ENCODE measurements at places on chromosomes 7 and 10. TPM values are rescaled to one million over a fixed set of nuclear protein-coding genes. Genes with fewer than 3 reads are reported as not detected.

The CRPPA gene
- 4.4 TPM for polyA plus RNA-seq

DNA sequence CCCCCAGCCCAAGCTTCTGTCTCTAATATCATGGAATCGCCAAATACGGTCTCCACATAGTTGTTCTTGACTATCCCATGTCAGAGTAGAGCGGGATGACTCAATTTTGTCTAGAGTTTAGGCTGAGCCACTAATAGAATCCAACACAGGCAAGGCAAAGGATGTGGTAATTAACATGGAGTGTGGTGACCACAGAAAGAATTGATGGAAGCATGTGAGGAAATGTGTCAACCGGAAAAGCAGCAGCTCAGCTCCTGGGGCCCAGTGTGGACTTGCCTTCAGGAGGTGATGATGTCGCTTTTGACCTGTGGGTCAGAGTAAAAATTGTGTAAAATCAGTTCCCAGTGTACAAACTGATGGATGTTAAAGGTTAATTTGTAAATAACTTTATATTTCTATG lies 139.3 kb upstream of the KLF6 start:
- DNase-seq = no peak

DNA sequence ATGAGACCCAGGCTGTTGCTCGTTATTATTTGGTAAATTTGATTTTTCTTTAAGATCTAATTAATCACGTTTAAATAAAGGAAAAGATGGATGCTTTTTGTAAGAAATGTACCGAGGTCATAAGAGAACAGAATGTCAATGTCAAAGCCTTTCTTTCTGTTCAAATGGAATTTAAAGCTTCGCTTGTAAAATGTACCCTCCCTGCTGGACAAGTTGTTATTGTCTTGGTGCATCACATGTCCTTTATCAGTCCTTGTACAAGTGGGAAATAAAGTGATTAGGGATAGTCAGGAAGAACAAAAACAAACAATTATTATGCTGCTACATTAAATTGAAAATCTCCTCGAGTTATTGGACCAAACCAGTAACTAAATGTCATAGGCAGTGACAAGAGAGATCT lies 363.2 kb downstream of the PHTF2 start:
- no peak for DNase-seq

DNA sequence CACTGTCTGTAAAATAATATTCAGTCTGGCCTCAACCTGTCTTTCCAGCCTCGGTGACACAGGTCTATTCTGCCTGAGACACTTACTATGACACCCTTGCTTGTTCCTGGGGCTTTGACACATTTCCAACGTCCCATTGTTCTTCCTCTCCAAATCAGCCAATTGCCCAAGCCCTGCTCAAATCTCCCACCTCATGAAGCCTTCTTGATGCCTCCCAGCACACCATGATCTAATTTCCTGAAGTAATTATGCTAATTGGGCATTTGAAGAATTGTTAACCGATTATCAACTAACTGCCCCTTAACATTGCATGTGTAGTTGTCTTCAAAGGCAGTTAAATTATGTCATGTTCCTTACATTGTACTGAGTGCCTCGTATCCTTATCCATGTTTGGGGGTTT lies 33.1 kb downstream of the CAV1 start:
- DNase-seq = no peak

DNA sequence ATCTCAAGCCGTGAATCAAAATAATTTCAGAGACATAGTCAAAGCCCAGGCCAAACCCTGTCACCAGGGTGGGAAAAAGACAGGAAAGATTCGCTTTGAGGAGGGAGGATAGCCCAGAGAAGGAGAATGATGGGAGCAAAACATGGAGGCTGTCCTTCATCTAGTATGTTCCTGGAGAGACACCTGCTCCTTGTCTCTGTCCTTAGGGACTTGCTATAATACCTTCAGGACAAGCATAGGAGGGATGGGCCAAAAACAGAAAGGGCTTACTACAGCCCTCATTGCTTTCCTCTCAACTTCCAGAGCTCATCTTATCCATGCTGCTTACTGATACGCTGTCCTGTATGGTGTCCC lies 593.7 kb downstream of the LRMDA start:
- no peak for DNase-seq

- no peak for DNase-seq
Observed at GRCh38 chr7:29341156-29341555, 146.6 kb downstream of the CHN2 start.

GRCh38 chr7:134662166-134662870 lies 15.7 kb downstream of the BPGM start:
- DNase-seq = no peak

The GNGT1 gene
- 0.24 TPM for polyA plus RNA-seq

The JAZF1 gene
- 14.1 TPM for polyA plus RNA-seq

- DNase-seq = no peak
Observed at GRCh38 chr10:94443047-94443446, 40.7 kb downstream of the TBC1D12 start.

- DNase-seq = no peak
Observed at GRCh38 chr7:44467217-44467548, 23.3 kb downstream of the NUDCD3 start.

- no peak for DNase-seq
Observed at GRCh38 chr7:137670222-137671064, 176.3 kb downstream of the DGKI start.

The ANXA8L1 gene
- 0.15 TPM for polyA plus RNA-seq

DNA sequence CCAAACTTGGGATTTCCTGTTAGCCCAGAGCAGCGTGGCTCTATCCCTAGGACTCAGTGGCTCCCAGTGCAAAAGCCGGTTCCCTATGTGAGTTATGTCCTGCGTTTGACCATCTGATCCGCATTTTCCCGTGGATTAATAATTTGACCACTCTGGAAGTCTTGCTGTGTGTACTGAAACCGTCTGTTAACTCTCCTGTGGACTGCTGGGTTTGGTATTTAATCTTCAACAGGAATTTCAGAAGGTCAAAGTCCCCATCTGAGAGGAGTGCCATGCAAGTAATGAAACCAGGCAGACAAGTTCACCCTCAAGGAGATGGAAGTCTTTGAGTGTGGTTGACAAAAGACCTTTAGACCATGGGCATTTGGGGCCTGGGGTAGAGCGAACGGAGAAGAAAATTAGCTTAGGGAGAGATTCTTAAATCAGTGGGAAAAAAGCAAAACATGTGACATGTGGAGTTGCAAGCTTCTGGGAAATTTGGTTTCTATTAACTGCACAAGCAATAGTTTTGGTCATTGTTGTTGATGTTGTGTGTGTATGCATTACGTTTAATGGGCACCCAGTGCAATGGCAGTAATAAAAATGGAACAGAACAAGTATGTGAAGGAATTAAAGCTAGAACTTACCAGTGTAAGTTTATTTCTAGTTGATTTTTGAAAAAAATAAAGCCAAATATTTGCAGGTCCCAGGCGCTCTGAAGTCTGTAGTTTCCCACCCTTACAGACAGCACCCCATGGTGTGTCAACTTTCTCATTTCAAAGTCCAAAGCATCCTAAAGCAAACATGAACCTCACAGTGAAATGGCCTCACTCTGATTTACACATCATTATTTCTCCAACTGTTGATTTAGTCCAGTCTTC lies 38.2 kb downstream of the LYZL1 start:
- DNase-seq = no peak

The IGF2BP3 gene
- 64.6 TPM for polyA plus RNA-seq
